ENCODE measurements at places on chromosomes 1 and 21.

GRCh38 chr1:155250246-155250632 lies 5.0 kb downstream of the ENTREP3 start:
- no peak for DNase-seq

- DNase-seq: no peak
Observed at GRCh38 chr1:156002188-156002911, 18.4 kb downstream of the SSR2 start.

DNA sequence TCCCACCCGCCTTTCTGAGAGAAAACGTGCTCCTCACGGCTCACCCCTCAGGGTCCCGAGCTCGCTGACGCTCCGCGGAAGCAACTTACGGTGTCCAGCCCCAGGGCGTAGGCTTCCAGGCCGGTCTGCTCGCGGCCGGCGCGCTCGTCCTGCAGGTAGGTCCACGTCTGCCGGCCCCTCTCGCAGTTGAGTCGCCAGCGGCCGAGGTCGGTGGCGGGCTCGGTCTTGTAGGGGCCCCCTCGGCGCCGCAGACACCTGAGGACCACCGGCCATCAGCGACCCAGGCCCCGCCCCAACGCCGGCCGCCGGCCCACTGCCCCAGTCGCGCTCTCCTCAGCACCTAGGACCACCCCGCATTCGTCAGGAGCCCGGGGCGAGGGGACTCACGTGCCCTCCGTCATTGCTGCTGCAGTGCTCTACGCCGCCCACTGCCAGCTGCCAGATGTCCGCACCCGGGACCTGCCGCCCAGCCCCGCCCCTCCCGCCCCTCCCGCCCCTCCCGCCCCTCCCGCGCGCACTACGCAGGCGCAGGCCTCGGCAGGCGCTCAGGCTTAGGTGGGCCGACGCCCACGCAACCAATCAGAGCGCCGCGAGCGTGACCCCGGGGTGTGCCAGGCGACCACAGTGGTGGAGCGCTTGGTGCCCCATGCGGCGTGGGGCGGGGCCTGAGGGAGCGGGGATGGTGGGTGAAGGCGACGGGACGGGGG lies at the start of gene LSS:
Gene LSS (minus strand): TSS at position 430 of the 707 bp plus-strand sequence. CDS start 29 bp downstream, at position 401.
- DNase-seq: peak; percentile 96

GRCh38 chr1:26418865-26419349 lies 8.3 kb downstream of the LIN28A start:
- no peak for DNase-seq

DNA sequence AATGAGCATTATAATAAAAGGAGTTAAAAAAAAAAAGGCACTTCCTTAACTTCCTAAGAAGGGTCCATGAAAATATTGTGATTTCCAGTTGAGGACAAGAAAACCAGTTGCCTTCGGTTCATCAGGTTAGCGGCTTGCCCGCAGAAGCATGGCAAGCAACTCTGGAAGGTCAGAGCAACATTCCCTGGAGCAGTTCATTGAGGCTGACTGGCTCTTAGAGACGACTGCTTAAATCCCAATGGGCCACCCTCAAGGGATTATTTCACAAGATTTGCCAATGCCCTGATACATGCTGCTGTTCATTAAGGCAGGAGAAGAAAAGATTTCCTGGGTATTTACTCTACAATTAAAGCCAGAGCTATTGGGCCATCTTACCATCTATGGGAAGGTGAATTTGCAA lies 29.0 kb upstream of the CASQ2 start:
- no peak for DNase-seq

GRCh38 chr1:63747445-63747844 lies 26.4 kb upstream of the ROR1 start:
- no peak for DNase-seq

GRCh38 chr1:198575798-198576641 lies 35.5 kb upstream of the ATP6V1G3 start:
- DNase-seq: no peak

- DNase-seq: no peak
Observed at GRCh38 chr1:118481126-118481525, 296.1 kb upstream of the SPAG17 start.

DNA sequence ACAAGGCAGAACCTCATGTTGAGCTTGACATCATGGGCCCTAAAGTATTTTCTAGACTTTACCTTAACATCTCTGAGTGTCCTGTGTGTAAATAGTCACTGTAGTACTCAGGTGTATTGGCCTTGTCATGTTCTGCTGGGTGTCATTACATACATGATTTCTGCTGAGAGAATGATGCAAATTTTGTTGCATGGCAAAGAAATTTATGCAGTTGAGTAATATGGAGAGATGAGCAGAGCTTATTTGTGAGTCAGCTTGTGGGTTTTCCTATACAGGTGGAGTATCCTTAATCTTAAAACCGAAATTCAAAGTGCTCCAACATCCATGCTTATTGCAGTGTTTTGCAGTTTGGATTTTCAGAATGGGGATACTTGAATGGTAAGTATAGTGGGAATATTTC lies 36.6 kb downstream of the RGL1 start:
- DNase-seq: no peak

Data from stimulated activated CD8-positive, alpha-beta memory T cell treated with anti-CD3 and anti-CD28 coated beads, Interleukin-15, amount 100 ng/mL, for 4 hours (primary cell).